Activated CD4-positive, alpha-beta T cell treated with anti-CD3 and anti-CD28 coated beads, Interleukin-10, Interleukin-2, amounts not matched to agents 100 ng/mL and 50 ng/mL, durations not matched to agents 16 hours and 8 hours (primary cell): ENCODE measurements at places on chromosomes 3 and 15.
A peak's percentile ranks its signal among the peaks of the same experiment; 100 is the strongest.

DNA sequence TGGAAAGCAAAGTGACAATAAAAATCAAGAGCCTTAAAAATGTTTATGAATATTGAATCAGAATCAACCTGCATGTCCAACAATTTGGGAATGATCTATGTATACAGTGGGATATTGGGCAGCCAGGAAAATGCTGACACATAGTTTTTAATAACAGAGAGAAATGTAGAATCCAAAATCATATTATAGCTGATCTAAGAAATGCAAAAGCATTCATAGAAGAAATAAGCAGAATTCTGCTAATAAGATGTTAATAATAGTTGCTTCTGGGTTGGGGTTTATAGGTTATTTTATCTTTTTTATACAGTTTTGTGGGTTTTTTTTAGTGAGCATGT is 15.1 kb downstream of the KIF9 start:
- no peak for DNase-seq

DNA sequence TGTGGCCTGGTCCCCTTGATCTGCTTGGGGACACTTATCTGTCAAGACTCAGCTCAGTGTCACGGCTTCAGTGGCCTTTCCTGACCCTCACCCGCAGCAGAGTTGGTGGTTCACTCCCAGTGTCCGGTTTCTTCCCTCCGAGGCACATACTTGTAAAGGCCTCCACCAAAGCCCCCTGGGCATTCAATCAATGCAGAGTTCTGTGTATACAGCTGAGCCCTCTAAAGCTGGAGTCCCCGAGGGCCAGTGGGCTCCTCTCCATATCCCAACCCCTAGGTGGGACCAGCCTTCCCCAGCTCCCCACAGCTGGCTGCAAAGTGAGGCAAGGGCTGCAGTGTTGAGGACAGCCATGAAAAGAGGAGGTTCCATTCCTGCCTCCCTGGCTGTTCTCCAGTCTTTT is 70.9 kb upstream of the RGMA start:
- DNase-seq: no peak

- no peak for DNase-seq
These were observed 5.9 kb downstream of the HCN4 start for GRCh38 chr15:73362900-73363299.

- DNase-seq: no peak
These were observed 11.1 kb downstream of the RIOX2 start for GRCh38 chr3:97960993-97961766.

DNA sequence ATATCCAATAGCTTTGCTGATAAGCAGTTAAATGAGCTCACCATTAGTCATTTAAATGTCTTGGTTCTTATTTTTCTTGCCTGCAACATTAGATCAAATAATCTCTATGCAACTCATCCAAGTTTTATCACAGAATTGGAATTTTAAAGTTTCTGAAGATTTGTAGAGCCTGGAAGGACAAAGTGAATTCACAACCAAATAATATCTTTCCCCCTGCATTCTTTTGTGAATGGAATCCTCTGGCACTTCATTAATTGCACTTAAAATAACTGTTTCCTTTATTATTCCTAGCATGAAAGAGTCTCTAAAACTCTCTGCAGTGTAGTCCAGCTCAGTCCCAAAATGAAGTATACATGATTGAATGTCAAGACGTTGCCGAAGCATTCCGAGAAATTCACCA is 345.6 kb upstream of the TGFBR2 start:
- DNase-seq: no peak

- DNase-seq: peak; percentile 82
These were observed 13.4 kb downstream of the PML start for GRCh38 chr15:74007820-74008371.

DNA sequence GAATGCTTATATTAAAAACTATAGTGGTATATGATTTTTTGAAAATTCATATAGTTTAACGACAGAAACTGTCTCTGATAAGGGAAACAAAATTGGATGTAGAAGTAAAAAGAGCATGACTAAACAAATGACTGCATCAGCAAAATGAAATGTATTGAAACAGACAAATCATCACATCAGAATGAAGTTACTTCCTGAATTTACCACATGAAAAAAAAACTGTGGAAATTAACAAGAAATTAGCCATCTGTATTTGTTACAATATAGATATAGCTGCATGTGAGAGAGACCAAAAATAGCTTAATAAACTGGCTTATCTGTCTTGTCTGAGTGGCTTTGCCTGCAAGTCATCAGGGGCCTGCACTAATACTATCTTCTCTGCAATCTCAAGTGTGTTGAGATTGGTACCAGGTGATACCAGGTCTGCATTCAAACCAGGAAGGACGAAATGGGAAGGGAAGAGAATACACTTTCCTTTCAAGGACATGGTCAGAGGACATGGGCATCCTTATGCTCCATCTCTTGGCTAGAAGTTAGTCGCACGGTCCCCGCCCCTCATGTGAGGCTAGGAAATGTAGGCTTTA is 388.7 kb downstream of the GRM7 start:
- DNase-seq: no peak

GRCh38 chr3:104768886-104769285 is 597.8 kb upstream of the ALCAM start:
- no peak for DNase-seq

GRCh38 chr15:62691008-62691407 is 351.5 kb upstream of the TPM1 start:
- no peak for DNase-seq

DNA sequence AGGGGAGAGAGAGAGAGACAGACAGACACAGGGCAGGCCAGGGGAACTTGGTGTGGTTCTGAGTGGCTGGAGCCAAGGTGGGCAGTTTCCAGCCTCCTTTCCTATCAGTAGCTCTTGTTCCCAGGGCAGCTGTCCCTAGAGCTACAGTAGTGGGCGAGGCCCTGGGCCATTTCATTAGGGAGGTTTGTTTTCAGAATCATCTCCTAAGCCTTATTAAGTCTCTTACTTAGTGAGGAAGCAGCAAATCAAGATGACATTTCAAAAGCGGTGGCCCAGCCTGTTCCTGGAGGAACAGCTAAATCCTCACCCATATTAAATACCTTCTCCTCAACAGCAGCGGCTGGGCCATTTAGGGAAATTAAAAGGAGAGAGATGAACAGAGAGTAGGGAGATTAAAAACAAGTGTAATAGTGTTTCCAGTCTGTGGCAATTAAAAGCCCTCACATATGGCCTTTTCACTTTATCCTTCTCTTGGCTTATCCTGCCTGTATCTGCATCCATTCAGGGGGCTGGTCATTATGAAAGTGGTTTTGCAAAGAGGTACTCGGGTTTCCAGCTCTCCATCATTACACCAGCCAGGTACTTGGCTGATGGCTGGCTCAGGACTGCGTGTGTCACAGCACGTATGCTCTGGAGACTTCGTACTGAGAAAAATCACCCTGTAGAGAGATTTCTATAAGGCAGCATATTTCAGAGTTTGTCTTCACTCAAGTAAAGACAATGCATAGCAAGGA is 91.9 kb upstream of the PRR23C start:
- no peak for DNase-seq

- DNase-seq: no peak
These were observed 7.8 kb upstream of the DAG1 start for GRCh38 chr3:49462222-49462621.

- no peak for DNase-seq
These were observed 24.7 kb upstream of the ZNF639 start for GRCh38 chr3:179297971-179298725.

DNA sequence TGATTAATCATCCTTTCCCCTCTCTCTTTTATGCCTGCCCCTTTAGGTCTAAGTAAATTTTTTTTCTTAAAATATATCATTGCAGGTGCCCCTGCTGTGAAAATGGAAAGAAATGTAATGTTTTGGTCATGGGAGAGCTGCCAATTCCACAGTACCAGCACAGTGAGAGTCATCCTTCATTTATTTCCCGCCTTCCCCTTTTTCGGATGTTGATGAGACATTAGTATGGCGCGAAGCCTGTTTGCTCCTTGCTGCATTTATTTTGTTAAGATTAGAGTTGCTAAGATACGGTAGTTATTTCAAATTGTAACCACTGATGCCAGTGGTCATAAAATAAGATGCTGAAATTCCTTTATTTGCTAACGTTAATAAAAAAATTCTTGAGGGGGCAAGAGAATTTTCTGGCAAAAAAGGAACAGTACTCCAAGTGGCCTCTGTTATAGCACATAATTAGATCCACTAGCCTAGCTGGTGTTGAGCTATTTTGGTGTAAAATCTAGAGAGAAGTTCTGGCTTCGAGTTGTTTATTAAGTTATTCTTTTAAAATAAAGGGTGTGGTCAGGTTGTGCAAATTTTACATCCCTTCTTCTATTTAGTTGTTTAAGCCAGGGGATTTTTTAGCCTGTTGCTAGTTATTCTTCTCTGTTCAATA is 62.8 kb downstream of the MDFIC2 start:
- no peak for DNase-seq
